DND-41 (cell line): ENCODE measurements at places on chromosomes 6 and 20.

GRCh38 chr6:10386220-10386619, 28.7 kb downstream of the TFAP2A start:
- H3K4me3 ChIP-seq, result no peak overlapping the region
- no peak overlapping the region for H3K27ac ChIP-seq
- peaks cover 4% of the 10 kb centered on the region for H3K27me3 ChIP-seq
- no peak for DNase-seq
- H3K36me3 ChIP-seq, result no peaks in the 10 kb centered on the region
- H3K4me1 ChIP-seq, result no peaks in the 10 kb centered on the region

DNA sequence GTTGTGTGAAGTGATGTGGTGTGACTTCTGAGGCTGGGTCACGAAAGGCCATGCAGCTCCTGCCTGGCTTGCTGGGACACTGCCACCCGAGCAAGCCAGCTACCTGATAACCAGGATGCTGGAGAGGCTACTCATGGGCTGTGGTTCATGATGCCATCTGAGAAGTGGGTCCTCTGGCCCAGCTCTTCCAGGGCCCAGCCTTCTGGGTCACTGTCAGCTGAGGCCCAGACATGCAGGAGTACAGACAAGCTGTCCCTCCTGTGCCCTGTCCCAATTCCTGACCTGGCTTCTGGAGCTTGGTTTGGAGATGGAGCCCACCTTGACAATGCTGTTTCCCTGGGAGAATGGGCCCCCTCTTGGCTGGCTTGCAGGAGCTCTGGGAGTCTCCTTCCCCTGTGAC, 87.0 kb downstream of the DHX35 start:
- no peak overlapping the region for H3K27ac ChIP-seq
- peaks cover 19% of the 10 kb centered on the region for H3K4me1 ChIP-seq
- H3K4me3 ChIP-seq, result no peak overlapping the region
- no peaks in the 10 kb centered on the region for H3K27me3 ChIP-seq

- peaks cover 85% of the 10 kb centered on the region for H3K36me3 ChIP-seq
- H3K4me3 ChIP-seq, result no peak overlapping the region
- H3K27ac ChIP-seq, result no peak overlapping the region
Observed at GRCh38 chr20:2656471-2657117, 4.2 kb downstream of the NOP56 start.

- H3K36me3 ChIP-seq, result no peaks in the 10 kb centered on the region
- H3K27me3 ChIP-seq, result no peaks in the 10 kb centered on the region
- no peak for DNase-seq
- H3K27ac ChIP-seq, result no peak overlapping the region
Observed at GRCh38 chr6:157763129-157763903, 59.7 kb upstream of the SNX9 start.

DNA sequence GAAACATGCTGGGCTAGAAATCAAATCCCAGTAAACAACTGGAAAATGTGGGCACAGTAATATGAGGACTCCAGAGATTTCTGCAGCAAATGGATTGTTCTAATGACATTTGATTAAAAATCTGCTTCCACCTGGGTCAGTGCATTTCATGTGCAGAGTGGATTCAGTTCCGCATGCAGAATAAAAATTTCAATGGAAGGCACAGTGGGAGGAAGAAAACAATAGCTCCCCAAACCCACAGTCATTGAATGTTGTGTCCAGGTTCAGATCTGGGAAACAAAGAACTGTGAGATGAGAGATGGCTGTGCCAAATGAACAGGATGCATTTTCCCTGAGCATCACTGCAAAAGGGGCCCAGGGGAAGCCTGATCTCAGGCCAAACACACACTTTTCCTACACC, 403.1 kb downstream of the BTBD9 start:
- DNase-seq, result no peak
- H3K27me3 ChIP-seq, result no peaks in the 10 kb centered on the region
- H3K27ac ChIP-seq, result no peak overlapping the region
- H3K4me3 ChIP-seq, result no peak overlapping the region
- no peaks in the 10 kb centered on the region for H3K4me1 ChIP-seq

GRCh38 chr6:18439581-18439980, 52.4 kb downstream of the RNF144B start:
- H3K27ac ChIP-seq, result no peak overlapping the region
- H3K27me3 ChIP-seq, result peaks cover 3% of the 10 kb centered on the region
- H3K4me3 ChIP-seq, result no peak overlapping the region
- no peaks in the 10 kb centered on the region for H3K36me3 ChIP-seq
- H3K4me1 ChIP-seq, result no peaks in the 10 kb centered on the region

DNA sequence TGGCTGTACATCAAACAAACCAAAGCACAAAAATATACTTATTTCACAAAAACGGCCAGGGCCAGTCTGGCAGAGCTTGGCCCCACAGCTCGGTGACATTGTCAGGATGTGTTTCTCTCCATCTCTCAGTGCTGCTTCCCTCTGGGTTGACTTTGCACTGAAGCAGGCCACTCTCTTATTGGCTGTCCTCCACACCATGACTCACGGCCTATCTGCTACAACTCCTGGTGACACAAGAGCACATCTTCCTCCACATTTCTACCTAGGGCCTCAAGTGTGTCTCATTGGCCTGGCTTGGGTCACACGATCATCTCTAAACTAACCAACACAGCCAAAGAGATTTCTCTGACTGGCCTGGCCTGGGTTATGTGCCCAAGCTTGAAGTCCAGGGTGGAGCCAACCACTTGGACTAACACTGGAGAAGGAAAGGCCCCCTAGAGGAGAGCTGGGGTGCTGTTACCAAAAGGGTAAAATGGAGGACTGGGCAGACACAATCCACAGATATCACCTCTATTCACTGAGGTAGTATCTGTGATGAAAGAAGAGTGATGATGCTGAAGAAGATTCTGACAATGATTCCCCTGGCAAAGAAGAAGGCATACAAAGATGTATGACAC, 159.8 kb upstream of the TSHZ2 start:
- H3K4me1 ChIP-seq, result no peaks in the 10 kb centered on the region
- H3K4me3 ChIP-seq, result no peak overlapping the region
- H3K27ac ChIP-seq, result no peak overlapping the region
- peaks cover 25% of the 10 kb centered on the region for H3K27me3 ChIP-seq
- H3K36me3 ChIP-seq, result no peaks in the 10 kb centered on the region
- DNase-seq, result no peak

GRCh38 chr20:47799116-47799715, 13.9 kb upstream of the SULF2 start:
- H3K4me1 ChIP-seq, result no peaks in the 10 kb centered on the region
- no peak overlapping the region for H3K27ac ChIP-seq
- H3K4me3 ChIP-seq, result no peak overlapping the region
- no peaks in the 10 kb centered on the region for H3K36me3 ChIP-seq

DNA sequence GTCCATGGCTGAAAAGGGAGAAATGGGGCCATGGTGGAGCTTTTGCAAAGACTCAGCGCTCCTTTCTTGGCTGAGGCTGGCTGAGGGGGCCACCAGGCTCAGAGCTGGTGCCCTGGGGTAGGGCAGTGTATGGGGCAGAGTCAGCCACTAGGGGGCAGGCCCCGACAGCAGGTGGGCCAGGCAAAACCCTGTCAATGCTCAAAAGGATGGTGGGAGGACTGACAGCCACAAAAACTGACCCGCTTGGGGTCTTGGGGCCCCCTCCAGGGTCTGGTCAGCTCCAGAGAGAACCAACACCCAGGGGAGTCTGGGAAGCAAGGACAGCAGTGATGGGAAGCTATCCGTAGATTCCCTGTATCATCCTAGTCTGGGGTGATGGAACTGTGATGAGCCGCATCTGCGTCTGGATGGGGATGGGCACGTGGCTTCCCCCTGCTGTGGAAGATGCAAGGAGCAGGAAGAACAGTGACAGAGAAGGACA, 306.9 kb downstream of the DHX35 start:
- no peaks in the 10 kb centered on the region for H3K36me3 ChIP-seq
- DNase-seq, result peak; percentile 86
- H3K27me3 ChIP-seq, result no peaks in the 10 kb centered on the region
- peaks cover 43% of the 10 kb centered on the region for H3K4me1 ChIP-seq
- peak overlapping the region; percentile 80 for H3K27ac ChIP-seq

DNA sequence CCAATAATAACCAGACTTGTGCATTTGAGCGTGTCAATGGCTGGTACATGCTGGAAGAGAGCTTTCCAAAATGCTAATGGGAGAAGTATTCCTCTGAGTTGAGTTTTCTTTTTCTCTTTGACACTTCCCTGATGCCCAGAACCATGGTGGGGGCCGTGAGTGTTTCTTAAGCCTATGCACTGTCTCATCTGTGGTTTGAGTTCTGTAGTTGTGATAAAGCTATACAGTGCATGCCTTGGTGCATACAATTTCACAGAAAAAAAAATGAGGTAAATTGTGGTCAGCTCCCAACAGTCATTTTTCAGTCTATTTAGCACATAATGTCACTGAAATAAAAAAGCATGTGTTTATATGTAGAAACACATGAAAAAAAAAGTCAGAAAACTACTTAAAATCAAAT, 204.8 kb downstream of the HDGFL1 start:
- H3K4me1 ChIP-seq, result peaks cover 20% of the 10 kb centered on the region
- H3K27ac ChIP-seq, result peak overlapping the region; percentile 64
- no peaks in the 10 kb centered on the region for H3K36me3 ChIP-seq
- no peaks in the 10 kb centered on the region for H3K27me3 ChIP-seq

DNA sequence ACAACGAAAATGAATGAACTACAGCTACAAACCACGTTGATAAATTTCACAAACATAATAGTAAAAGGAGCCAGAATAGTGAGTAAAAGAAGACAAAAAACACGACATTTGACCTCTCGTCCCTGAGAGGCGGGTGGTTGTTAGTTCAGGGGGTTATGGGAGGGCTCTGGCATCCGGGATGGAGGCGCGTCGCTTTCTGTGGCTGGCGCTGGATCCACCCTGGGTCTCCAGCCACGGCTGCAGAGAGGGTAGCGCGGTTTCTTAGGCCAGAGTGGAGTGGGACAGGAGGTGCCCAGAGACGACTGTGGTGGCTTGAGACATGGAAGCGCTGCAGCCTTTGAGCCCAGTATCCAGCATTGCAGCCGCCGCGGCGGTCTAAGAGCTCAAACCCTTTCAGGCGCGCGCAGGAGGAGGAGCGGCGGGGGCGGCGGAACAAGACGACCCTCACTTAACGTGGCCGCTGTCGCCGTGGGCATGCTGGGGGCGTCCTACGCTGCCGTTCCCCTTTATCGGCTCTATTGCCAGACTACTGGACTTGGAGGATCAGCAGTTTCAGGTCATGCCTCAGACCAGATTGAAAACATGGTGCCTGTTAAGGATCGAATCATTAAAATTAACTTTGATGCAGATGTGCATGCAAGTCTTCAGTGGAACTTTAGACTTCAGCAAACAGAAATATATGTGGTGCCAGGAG, 3.7 kb upstream of the ZSCAN23 start:
- H3K27ac ChIP-seq, result no peak overlapping the region
- no peaks in the 10 kb centered on the region for H3K27me3 ChIP-seq
- no peak for DNase-seq
- H3K36me3 ChIP-seq, result no peaks in the 10 kb centered on the region

DNA sequence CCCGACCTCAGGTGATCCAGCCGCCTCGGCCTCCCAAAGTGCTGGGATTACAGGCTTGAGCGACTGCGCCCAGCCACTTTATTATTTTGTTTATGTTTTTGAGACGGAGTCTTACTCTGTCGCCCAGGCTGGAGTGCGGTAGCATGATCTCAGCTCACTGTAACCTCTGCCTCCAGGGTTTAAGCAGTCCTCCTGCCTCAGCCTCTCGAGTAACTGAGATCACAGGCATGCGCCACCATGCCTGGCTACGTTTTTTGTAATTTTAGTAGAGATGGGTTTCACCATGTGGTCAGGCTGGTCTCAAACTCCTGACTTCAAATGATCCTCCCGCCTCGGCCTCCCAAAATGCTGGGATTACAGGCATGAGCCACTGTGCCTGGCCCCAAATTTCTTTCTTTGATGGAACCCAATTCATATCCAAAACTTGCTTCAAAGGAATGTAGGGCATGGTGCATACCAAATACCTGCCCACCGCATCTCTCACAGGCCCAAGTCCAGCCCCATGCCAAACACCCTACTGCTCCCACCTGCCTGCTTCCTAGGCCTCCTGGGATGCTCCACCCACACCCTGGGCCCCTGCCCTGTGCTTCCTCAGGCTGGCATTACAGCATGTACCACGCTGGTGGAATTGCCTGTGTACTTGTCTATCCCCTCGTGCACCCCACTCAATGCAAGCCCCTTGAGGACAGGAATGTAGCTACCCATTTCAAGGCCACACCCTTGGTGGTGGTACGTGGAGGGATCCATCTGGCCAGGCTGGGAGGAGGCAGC, 4.9 kb upstream of the HMGA1 start:
- no peak overlapping the region for H3K4me3 ChIP-seq
- no peaks in the 10 kb centered on the region for H3K27me3 ChIP-seq
- no peak overlapping the region for H3K27ac ChIP-seq
- H3K36me3 ChIP-seq, result no peaks in the 10 kb centered on the region
- H3K4me1 ChIP-seq, result peaks cover 11% of the 10 kb centered on the region

DNA sequence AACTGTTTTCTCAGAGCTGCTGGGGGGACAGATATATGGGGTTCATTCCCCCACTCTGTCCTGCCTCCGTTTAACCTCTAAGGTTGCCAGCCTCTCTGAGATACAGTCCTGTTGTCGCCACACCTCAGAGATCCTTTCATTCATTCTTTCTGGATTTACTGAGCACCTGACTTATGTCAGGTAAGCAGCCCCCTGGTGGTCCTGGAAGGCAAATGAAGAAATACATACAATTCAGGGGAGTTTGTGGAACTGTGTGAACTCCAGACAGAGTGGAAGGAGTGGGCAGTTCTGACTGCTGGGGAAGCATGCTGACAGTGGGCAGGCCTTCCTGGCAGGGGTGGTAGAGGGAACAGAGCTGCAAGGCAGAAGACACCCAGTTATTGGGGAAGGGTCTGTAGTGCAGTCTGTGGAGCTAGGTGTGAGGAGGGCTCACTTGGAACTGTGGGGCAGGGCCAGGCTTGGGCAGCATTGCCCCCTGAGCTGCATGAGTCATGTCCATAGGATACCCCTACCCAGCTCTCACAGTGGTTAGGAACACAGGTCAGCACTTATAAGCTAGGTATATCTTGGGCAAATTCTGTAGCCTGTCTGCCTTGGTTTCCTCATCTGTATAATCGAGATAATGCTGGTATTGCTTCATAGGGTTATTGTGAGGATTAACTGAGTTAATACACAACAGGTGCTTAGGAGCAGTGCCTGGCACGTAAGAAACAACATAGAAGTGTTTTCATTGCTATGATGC, 12.8 kb upstream of the SGK2 start:
- no peak for DNase-seq
- no peaks in the 10 kb centered on the region for H3K36me3 ChIP-seq
- no peaks in the 10 kb centered on the region for H3K4me1 ChIP-seq
- no peak overlapping the region for H3K4me3 ChIP-seq
- H3K27me3 ChIP-seq, result no peaks in the 10 kb centered on the region

GRCh38 chr6:56199956-56200355, 47.4 kb downstream of the COL21A1 start:
- no peaks in the 10 kb centered on the region for H3K27me3 ChIP-seq
- no peaks in the 10 kb centered on the region for H3K36me3 ChIP-seq
- H3K4me3 ChIP-seq, result no peak overlapping the region
- no peak for DNase-seq
- H3K4me1 ChIP-seq, result no peaks in the 10 kb centered on the region
- no peak overlapping the region for H3K27ac ChIP-seq

- no peaks in the 10 kb centered on the region for H3K4me1 ChIP-seq
- peaks cover 3% of the 10 kb centered on the region for H3K27me3 ChIP-seq
- DNase-seq, result no peak
Observed at GRCh38 chr6:3297909-3298308, 39.2 kb downstream of the PSMG4 start.
